ENCODE measurements at places on chromosomes 2 and 18. TPM values are rescaled to one million over a fixed set of nuclear protein-coding genes. Genes with fewer than 3 reads are reported as not detected.

- DNase-seq: no peak
Measured at GRCh38 chr2:88736437-88736836, 45.0 kb downstream of the RPIA start.

DNA sequence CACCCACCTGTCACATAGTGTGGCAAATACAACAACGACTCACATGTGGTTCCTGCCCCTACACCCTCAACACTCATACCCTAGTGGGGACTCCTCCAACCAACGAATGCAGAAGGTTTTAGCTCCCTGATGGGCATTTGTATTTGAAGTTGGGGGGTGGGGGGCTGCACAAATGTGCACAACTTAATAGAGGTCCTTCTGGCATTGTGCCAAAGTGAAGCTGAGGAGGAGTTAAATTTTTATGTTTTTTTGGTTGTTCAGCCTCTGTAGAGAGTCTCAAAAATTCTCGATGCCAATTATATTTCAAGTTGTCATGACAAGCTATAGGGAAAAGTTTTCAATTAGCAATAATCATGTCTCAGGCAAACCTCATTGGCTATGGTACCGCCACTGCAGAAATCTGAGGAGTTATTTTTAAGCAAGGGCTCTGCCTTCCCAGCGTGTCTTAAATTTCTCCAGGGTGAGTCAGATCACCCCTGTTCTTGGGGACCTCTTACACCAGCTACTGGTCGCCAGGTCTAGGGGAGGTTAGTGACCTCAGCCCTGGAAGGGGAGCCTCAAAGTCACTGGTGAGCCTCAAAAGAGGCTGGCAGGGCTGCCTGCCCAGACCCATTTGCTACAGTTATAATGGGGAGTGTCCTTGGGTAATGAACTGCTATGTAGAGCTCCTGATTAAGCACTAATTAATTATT, 102.7 kb upstream of the TAF1B start:
- no peak for DNase-seq

DNA sequence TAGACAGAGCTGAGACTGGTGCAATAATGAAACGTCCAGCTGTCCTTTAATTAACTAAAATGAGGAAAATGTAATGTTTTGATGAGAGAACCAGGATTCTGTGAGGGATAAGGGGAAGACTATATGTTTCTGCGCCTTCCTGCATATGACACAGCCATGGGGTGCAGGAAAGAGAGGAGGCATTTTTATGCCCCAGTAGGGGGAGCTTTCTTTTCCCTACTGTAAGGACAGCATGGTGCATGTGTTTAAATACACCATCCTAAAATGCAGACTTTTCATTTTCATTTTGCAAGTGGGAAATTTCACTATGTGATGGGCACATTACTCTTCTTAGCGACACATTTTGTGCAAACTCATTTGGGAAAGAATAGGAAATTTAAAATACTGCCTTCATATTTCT, 446.1 kb downstream of the ARHGAP15 start:
- no peak for DNase-seq

The RND3 gene
- 63.5 TPM for total RNA-seq

The DES gene
- total RNA-seq: 1,211 TPM

DNA sequence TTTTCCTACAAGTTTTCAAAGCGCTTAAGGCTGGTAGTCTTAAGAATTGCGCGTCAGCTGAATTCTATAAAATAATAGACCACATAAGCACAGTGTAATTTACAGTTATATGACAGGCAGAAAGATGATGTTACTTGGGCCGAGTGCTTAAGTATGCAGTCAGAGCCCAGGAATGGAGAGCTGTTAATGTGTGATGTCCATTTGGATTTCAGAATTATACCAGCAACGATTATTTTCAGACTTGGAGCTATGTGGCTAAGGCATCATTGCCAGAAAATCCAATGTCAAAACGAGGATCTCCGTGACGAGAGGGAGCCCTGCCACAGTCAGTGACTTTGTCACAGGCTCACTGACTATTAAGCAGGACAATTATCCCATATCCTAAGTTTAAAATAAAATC, 3.4 kb downstream of the KLF7 start:
- DNase-seq: no peak

DNA sequence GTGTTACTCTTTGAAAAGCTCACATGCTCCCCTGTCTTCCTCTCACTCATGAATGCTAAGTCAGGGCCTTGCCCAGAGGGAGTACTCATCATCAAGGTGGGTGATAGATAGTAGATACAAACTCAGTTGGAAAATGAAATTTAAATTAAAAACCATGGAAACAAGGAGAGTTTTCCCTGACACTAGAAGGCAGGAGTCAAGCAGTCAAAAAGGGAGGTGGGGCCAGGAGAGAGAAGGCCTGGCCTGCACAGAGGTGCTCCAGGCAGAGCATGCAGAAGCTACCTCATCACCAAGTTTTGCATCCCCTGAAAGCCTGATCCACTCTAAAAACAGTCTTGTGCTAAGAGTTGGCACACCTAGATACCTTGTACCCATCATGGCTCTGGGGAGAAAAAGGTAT, 143.7 kb downstream of the MYO5B start:
- no peak for DNase-seq

- DNase-seq: no peak
Measured at GRCh38 chr2:76760367-76760704, 761.8 kb downstream of the LRRTM4 start.

DNA sequence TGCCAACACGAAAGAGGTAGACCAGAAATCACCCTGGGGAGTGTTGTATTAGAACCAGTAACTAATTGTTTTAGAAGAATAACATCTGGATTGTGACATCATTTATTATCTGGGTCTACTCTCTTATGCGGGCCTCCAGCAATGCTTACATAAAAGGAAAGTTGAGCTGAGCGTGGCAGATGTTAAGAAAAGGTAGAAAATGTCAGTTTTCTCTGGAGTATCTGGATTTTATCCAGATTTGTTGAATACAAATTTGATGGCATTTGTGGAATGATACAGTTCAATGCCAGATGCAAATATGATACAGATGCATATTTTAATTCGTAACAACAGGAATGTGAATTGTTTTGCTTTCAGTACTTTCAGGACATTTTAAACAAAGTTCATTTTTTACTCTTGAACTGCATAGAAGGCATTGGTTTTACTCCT, 90.3 kb downstream of the PRPF40A start:
- DNase-seq: no peak

- no peak for DNase-seq
Measured at GRCh38 chr2:209577376-209578357, 153.8 kb downstream of the MAP2 start.

DNA sequence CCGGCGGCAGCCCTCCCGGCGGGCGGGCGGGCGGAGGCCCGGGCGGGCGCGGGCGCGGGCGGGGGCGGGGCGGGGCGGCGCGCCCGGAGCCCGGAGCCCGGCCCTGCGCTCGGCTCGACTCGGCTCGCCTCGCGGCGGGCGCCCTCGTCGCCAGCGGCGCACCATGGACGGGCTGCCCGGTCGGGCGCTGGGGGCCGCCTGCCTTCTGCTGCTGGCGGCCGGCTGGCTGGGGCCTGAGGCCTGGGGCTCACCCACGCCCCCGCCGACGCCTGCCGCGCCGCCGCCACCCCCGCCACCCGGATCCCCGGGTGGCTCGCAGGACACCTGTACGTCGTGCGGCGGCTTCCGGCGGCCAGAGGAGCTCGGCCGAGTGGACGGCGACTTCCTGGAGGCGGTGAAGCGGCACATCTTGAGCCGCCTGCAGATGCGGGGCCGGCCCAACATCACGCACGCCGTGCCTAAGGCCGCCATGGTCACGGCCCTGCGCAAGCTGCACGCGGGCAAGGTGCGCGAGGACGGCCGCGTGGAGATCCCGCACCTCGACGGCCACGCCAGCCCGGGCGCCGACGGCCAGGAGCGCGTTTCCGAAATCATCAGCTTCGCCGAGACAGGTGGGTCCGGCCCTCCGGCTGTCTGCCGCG, at the start of gene INHBB:
INHBB (plus strand) TSS at position 111 of the 641 bp plus-strand sequence; CDS start at position 164, 53 bp downstream.
- DNase-seq: no peak

GRCh38 chr2:27701676-27702075, 38.0 kb downstream of the SLC4A1AP start:
- DNase-seq: no peak

GRCh38 chr2:120926463-120927264, 191.0 kb downstream of the GLI2 start:
- DNase-seq: no peak

DNA sequence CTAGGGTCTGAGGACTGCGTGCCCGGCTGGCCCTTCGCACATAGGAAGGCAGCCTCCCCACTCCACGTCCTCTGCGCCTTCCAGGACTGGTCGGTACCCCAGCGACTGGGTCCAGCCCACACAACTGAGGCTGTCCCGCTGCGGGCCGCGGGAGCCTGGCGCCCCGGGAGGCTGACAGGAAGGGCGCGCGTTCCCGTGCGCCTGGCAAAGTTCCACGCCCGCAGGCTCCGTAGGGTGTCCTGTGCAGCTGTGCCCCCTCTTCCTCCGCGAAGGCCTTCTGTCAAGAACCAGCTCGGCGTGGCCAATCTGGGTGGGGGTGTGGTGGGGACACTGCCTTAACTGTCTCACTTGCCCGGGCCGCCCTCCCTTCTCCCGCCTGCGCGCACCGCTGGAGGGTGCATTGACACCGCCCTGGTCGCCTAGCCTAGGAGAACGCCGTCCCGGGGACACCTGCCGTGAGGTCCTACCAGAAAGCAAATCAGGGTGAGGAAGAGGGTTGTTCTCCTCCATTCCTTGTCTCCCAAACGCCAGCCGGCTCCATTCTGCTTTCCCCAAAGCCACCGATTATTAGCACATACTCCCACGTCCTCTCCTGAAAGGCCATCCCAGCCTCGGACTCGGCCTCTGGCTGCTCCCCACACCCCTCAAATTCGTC, 618 bp upstream of the LYPD1 start:
- no peak for DNase-seq

GRCh38 chr2:94956797-94957391, 68.6 kb upstream of the MAL start:
- no peak for DNase-seq

DNA sequence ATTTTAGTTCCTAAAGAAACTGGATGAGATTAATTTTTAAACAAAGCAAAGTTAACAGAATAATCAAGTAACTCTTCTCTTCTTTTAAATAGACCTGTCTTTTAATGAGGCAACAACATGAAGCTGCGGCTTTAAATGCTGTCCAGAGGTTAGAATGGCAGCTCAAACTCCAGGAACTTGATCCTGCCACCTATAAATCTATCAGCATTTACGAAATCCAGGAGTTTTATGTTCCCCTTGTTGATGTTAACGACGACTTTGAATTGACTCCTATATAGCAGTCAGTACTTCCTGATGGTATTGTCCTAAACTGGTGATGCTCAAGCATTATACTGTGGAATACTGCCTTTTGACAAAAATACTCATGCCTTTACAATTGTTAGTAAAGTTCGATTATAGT, 53.7 kb upstream of the TWSG1 start:
- DNase-seq: no peak

- DNase-seq: no peak
Measured at GRCh38 chr2:57876313-57876712, 170.3 kb upstream of the VRK2 start.

- DNase-seq: no peak
Measured at GRCh38 chr18:73719611-73720010, 428.0 kb downstream of the FBXO15 start.

DNA sequence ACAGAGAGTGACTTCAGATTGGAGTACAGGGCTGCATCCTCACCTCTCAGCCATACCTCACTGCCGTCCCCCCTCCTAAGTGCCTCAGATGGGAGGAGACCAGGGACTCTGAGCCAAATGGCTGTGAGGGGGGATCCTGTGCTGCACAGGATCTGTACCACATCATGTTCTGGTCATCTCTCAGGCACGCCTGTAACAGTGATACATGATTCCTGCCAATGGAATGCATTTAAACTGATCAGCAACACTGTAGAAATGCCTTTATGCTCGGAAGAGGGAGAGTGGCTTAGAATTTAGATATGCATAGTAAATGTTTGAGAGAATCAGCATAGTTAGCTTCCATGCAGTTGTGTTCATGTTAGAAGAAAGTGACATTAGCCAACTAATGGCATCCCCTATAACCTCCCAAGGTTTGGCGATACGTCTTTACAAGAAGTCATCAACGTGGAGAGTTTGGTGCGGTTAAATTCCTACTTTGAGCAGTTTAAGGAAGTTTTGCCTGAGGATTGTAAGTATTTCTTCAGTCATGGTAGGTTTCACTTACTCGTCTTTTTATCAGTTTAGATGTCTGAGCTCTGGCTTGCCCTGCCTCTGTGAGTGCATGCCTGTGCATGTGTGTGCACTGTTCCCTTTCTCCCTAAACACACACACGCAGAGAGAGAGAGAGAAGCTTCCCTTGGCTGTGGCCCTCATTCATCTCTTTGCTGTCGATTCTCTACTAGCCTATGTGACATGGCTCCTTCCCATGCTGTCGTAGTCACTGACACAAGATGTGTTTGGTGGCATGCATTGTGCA, 40.0 kb downstream of the COA5 start:
- no peak for DNase-seq

- no peak for DNase-seq
Measured at GRCh38 chr2:74606927-74607326, 41.2 kb downstream of the M1AP start.

DNA sequence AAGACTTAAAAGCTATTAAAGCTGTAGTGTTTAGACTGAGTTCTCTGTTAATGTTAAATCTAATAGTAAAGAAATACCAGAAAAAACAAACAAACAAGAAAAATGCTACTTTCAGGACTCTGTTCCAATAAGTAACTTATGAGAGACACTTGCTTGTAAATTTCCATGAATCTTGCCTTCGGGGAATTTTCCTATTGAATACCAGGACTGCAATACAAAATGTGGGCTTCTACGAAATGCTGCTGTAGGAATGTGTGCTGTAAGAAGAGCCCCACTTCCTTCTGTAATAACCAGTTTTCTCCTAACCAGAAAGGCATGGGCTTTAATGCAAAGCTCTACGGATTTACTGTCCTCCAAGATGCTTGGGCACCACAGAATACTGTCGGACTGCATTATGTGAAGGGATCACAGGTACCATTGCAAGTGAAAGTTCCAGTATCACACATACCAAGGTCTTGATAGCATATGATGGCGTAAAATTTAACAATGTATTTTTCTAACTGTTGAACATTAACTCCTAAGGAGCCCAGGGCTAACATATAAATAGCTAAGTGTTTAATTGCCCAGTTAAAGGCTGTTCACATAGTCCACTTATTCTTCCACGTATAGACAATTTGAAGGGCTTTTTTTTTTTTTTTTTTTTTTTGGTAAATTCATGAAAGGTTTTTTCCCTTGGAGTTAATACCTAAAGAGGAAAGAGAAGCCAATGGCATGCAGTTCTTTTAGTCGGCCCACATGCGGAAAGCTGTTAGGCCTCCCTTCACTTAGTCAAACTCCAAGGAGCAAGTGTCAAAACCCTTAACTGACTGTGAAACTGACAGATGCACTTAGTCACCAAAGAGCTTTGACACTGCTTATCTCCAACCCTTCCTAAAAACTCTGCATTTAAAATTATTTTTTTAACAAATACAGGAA, 564.0 kb upstream of the POU3F3 start:
- DNase-seq: no peak

GRCh38 chr2:167942366-167943081, 304.9 kb downstream of the STK39 start:
- DNase-seq: no peak

The TMEM185B gene
- total RNA-seq: 35.9 TPM

DNA sequence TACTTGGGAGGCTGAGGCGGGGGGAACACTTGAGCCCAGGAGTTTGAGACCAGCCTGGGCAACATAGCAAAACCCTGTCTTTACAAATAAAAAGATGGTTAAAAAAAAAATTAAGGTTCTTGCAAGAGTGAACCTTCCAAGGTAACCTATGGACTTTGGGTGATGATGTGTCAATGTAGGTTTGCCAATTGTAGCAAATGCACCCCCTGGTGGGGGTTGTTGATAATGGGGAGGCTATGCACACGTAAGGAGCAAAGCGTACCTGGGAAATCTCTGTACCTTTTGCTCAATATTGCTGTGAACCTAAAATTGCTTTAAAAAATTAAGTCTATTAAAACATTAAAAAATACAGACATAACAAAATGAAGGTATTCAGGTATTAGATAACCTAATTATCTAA, 70.4 kb downstream of the CWC22 start:
- no peak for DNase-seq

The RANBP2 gene
- 88.2 TPM for total RNA-seq

The GTF2A1L gene
- total RNA-seq: not detected

Data from ureter (tissue), 1 donor.